Skin of body (tissue), 3 donors: ENCODE measurements at places on chromosomes 12 and 14.

- DNase-seq: no peak
Observed at GRCh38 chr14:63938198-63939005, 85.6 kb downstream of the SYNE2 start.

DNA sequence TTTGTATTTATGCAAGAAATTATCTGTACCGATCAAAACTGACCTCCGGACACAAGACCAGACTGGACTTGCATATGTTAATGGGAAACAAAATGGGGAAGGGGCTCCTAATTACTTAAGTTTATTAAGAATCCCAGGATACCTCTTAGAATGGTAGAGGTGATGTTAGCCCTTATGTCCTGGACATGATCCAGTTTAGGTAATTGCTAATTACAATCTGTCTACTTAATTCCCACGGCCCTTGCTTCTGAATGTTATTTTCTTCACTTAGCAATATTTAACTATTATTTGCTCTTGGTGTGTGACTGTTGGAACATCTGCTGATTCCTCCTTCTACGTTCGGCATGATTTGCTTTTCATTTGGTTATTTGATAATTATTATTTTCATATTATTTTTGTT is 644.0 kb downstream of the DIO2 start:
- no peak for DNase-seq

- no peak for DNase-seq
Observed at GRCh38 chr14:26963711-26964110, 365.9 kb upstream of the NOVA1 start.

- DNase-seq: no peak
Observed at GRCh38 chr12:55852740-55853139, 10.0 kb upstream of the MMP19 start.

- no peak for DNase-seq
Observed at GRCh38 chr12:132953163-132953425, 3.0 kb downstream of the ZNF605 start.

- no peak for DNase-seq
Observed at GRCh38 chr12:89350630-89351488, 1.4 kb downstream of the DUSP6 start.

GRCh38 chr14:51575349-51576116 is 76.2 kb upstream of the FRMD6 start:
- peak; percentile 68 for DNase-seq

DNA sequence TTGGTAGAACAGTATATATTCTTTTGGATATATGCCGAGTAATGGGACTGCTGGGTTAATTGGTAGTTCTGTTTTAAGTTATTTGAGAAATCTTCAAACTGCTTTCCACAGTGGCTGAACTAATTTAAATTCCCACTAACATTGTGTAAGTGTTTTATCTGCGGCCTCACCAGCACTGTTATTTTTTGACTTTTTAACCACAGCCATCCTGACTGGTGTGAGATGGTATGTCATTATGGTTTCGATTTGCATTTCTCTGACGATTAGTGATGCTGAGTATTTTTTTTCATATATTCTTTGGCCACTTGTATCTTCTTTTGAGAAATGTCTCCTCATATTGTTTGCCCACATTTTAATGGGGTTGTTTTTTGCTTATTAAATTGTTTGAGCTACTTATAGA is 357.4 kb downstream of the C12orf50 start:
- DNase-seq: no peak

DNA sequence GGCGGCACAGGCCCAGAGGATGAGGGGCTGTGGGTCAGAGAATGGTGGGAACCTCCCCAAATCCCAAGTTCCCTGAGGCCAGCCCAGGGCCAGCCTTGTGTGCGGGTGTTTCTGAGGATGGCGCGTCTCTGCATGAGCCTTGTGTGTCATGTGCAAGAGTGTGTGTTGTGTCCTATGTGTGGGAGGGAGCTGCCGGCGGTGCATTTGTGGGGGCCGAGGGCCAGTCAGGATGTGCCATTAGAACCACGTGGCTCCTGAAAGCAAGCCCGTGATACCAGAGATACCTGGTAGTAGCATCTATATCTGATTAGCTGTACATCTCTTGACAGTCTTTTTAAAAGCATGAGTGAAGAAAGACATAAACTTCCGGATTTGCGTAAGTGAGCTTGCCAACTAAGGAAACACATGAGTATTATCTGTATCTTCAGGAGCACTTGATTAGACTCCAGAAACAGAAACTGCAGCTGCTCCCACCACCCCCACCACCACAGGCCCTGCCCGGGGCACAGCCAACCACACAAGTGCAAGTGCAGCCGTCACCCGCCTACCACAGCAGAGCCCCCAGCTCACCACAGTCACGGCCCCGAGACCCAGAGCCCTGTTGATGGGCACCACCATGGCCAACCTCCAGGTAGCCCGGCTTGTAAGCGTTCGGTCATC is 19.2 kb downstream of the DDX51 start:
- DNase-seq: no peak
